ENCODE measurements at places on chromosomes 3 and 15.

DNA sequence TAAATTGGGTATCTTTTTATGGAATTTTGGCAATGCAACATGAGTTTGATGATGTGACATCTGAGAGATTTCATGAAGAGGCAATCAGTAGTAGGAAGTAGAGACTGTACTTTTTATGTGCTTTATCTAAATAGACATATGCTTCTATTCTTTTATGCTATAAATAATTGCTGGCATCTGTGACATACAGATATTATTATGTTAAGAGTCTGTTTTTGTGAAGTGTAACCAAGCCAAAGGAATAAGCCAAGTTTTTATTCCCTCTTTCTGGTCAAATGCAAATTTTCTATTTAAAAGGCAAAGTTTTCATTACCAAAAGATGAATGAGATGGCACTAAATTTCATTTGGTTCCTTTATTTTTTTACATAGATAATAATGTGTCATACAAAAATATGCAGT lies 32.4 kb downstream of the PYDC2 start:
- DNase-seq: no peak

- no peak for DNase-seq
These were observed 23.8 kb upstream of the CNTN6 start for GRCh38 chr3:1068985-1069384.

- no peak for DNase-seq
These were observed 53.4 kb upstream of the EIF5A2 start for GRCh38 chr3:170961616-170962400.

DNA sequence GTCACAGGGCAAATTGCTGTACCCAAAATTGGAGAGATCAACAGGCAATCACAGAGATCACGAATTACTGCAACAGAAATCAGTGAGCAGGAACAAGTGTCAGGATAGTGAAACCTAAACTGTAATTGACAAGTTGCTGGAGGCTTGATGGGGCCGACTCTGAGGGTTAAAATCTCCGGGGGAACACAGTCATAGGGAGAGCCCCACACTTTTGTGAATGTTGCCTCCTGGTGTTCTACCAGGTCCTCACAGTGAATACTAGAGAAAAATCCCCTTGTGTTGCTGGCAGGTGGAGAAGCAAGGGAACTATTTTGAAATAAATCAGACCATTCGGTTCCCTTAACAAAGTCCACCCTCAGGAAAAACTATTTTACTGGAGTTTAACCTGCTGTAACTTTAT lies 697.5 kb upstream of the CBLB start:
- DNase-seq: no peak

DNA sequence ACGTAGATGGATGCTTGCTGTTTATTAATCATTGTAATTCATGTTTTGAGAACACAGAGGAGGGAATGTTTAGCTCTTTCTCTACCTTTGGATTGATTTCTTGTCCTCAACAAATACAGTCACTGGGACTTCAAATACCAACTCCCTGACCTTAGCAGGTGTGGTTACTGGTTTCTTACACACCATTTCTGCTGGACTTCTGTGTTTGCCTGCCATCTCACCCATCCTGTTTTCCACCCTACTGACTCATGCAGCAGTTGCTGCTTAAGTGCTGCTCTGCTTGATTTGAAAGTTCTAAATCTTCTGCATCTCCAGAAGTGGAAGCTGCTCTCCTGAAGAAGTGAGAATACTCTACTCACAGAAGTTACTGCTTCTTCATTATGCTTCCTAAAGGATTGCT lies 170.3 kb downstream of the ZPLD1 start:
- DNase-seq: no peak

DNA sequence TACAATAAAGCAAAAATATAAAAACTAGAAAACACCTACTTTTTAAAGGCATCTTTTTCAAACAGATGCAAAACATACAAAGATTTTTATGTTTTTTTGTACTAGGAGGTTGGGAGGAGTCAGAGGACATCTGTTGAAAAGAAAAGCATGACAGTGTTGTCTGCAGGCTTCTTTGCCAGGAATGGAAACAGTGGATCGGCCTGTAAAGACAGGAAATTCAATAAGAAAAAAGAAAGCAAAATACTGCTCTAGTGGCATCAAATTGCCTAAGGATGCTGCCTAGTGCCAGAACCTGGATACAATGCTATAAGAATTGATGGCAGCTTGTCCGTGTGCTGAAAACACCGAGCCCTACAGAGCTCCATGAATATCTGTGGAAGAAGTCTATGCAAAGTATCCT lies 69.9 kb downstream of the TBC1D5 start:
- DNase-seq: no peak

GRCh38 chr15:48946074-48946839 lies 17.5 kb downstream of the SHC4 start:
- no peak for DNase-seq

GRCh38 chr15:80426316-80426715 lies 22.1 kb downstream of the ARNT2 start:
- no peak for DNase-seq

DNA sequence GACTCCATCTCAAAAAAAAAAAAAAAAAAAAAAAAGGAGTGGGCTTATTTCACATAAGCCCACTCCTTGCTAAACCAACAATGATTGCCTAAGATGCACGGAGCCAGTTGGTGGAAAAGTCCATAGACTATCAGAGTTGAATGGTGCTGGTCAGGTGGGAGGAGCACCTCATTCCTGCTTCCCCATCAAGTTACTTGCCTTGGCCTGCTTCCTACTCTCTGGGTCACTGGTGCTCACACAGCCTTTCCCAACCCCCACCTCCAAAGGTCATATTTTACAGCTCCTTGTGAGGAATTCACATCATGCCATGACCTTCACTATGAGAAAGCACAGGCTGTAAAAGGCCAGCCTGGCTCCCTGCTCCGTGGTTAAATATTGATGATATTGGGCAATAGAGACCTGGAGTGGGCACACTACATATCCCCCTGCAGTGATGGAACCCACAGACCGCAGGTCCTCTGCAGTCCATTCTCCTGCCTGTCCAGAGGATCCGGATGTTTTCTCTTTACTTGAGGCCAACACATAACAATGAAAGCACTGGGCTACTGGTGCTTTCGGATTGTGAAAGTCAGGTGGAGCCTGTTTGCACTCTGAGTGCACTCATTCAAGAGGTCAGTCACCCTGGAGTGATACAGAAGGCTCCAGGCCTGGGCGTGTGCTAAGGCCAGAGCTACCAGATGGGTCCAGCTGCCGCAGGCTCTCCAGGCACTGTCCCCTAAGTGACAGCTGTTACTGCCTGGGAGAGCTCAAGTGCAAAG lies at the start of gene SLC51B:
SLC51B (plus strand) TSS at position 664 of the 758 bp plus-strand sequence. CDS start 4,618 bp downstream, outside the sequence.
- no peak for DNase-seq

- no peak for DNase-seq
These were observed 32.8 kb downstream of the POC1A start for GRCh38 chr3:52121464-52121805.

- no peak for DNase-seq
These were observed 4.1 kb downstream of the TNFSF10 start for GRCh38 chr3:172518929-172519640.

- no peak for DNase-seq
These were observed 139.3 kb upstream of the HES1 start for GRCh38 chr3:193996641-193997089.

DNA sequence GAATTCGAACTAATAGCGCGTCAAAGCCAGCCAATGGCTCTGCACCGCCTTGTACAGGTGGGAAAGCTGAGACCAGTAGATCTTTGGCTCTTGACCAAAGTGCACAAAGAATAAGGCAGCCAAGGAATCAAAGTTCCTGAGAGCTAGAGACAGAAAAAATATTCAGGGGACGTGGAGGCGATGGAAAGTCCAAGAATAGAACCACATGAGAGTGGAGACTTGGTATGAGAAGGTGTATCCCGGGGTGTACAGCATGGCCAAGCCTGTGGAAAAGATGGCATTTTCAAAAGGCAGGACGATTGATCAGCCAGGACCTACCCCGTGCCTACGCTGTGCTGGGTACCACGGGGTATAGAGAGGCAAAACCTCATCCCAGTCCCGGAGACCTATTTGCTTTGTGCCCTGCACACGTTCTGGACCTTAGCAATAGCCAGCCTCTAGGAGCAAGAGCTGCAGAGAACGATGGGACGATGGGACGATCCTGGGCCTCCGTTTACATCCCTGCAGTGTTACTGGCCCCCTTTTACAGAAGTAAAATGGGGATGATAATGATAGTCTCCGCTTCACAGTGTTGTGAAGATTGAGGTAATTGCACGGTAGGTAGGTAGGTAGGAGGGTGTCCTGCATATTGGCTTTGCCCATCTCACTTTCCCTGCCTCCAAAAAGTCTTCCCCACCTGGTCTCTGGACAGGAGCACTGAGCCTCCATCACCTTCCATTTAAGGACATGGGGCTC lies 583 bp upstream of the RBSN start:
- DNase-seq: peak; percentile 29

DNA sequence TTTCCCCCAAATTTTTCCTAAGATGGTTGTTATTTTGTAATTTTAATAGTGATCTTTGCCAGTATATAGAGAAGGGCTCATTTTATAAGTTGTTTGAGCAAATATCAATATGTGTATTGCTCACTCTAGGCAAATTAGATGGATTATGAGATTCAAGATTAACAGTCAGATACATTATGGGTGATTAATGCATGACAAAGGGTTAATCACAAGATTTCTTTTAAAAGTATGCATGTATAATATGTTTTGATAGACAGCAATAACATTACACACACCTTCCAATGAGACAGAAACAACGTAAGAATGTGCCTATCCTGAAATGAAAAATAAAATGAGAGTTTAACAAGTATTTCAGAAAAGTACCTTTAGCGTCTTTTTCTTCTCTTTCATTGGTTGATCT lies 547.6 kb upstream of the AGTR1 start:
- DNase-seq: no peak

- DNase-seq: peak; percentile 38
These were observed at the start of gene CHST14 for GRCh38 chr15:40470423-40471104. CHST14 (plus strand) TSS chr15:40470984; CDS start chr15:40471214, 230 bp downstream.

GRCh38 chr3:158950178-158950901 lies 148.5 kb downstream of the MFSD1 start:
- no peak for DNase-seq

- DNase-seq: no peak
These were observed 66.4 kb downstream of the ZMAT3 start for GRCh38 chr3:179005213-179005612.

- no peak for DNase-seq
These were observed 108.2 kb upstream of the SETMAR start for GRCh38 chr3:4195006-4195405.

DNA sequence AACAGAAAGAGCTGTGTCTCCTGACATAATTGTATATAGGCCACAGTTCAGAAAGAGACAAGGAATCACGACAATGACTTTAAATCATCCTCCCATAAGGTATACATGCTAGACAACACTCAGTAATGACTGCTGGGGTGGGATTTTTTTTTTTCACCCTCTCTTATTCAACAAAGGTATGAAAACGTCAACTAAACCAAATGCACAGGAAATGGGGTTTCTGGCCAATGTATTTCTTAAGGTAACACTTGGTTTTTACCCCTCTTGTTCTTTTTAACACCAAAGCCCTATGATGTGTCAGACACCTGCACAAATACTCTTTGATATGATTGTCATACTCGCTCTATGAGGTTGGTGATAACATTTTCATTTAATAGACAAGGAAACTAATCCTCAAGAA lies 78.3 kb downstream of the MCF2L2 start:
- DNase-seq: no peak

DNA sequence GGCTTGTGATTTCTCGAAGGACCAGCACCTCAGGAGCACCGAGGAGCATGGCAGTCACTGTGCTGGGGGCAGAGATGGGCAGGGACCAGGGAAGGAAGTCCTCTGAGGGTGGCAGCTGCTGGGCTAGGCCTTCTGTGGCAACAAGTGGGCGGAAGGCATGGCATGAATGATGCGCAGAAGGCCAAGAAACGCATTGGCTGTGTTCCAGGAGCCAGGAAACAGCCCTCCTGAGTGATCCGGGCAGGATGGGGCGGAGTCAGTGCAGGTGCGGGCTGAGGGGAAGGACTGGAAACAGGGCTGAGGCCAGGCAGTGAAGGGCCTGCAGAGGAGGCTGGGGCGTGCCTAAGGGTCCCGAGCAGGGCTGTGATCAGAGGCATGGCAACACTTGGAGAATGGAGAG lies 23.6 kb downstream of the MRPS11 start:
- DNase-seq: no peak

GRCh38 chr3:50275996-50276761 lies 2.7 kb upstream of the LSMEM2 start:
- no peak for DNase-seq

GRCh38 chr3:30698549-30698948 lies 92.1 kb downstream of the TGFBR2 start:
- no peak for DNase-seq

DNA sequence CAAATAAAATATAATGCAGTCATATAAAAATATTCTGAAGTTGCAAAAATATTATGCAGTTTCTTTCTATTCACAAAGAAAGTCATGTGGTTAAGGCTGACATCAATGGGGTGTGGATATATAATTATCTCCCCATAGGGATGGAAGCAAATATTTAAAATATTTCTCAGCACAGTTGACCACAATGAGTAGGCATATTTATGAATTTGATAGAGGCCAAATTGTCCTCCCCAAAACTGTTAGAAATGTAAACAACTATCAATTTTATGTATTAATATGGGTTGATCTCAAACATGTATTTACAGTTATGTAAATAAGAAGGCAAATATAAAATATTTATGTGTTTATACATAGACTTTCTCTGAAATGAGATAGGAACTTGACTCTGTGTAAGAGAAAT lies 246.0 kb upstream of the CBLB start:
- no peak for DNase-seq

DNA sequence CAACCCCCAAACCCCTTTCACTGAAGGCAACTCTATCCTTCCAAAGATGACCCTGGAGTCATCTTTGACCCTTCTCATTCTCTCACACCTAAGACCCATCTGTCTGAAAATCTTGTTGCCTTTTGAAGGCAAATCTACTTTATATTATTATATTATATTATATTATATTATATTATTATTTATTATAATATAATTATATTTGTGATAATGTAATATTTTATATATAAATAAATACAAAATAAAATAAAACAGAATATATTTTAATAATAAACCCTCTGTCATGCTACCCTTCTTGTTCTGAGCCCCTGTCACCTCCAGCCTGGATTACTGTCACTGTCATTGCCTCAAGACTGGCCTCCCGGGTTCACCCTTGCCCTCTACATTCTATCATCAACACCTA lies 5.0 kb upstream of the PROK2 start:
- no peak for DNase-seq

- DNase-seq: no peak
These were observed 436.4 kb downstream of the NAALADL2 start for GRCh38 chr3:175295248-175296130.

GRCh38 chr3:79809106-79809505 lies 41.3 kb upstream of the ROBO1 start:
- no peak for DNase-seq

- DNase-seq: no peak
These were observed 1036.6 kb downstream of the NTRK3 start for GRCh38 chr15:87219650-87220615.

GRCh38 chr3:9786825-9787669 lies 5.2 kb downstream of the TADA3 start:
- DNase-seq: no peak

- no peak for DNase-seq
These were observed 47.2 kb upstream of the KPNA4 start for GRCh38 chr3:160612386-160613075.

GRCh38 chr3:46866720-46867549 lies 3.7 kb upstream of the MYL3 start:
- DNase-seq: peak; percentile 73

GRCh38 chr3:162586591-162586990 lies 1090.0 kb downstream of the OTOL1 start:
- DNase-seq: no peak

Measured in stimulated activated naive CD8-positive, alpha-beta T cell treated with anti-CD3 and anti-CD28 coated beads, Interleukin-15, amount 100 ng/mL, for 72 hours (primary cell).